ENCODE measurements at places on chromosomes 12 and 14.

- no peak for DNase-seq
Measured at GRCh38 chr12:70692681-70693288, 55.6 kb upstream of the PTPRB start.

GRCh38 chr12:115325858-115326257 lies 641.9 kb upstream of the TBX3 start:
- no peak for DNase-seq

DNA sequence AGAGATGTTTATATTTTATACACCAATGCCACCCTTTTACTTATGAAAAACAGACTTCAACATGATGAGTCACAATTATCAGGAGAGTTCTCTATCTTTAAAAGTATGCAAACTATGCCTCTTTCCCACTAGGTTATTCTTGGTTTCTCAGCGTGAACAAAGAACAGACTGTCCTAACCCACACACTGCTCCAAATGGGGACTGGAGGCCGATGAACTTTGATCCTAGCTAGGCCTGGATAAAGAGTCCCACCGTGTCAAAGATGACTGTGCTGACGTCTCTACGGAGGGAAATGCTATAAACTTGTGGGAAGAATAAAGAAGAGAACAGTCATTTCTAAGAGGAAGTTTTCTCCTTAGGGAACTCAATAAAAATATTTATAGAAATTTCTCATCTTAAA lies 160.1 kb downstream of the EPS8 start:
- DNase-seq: no peak

DNA sequence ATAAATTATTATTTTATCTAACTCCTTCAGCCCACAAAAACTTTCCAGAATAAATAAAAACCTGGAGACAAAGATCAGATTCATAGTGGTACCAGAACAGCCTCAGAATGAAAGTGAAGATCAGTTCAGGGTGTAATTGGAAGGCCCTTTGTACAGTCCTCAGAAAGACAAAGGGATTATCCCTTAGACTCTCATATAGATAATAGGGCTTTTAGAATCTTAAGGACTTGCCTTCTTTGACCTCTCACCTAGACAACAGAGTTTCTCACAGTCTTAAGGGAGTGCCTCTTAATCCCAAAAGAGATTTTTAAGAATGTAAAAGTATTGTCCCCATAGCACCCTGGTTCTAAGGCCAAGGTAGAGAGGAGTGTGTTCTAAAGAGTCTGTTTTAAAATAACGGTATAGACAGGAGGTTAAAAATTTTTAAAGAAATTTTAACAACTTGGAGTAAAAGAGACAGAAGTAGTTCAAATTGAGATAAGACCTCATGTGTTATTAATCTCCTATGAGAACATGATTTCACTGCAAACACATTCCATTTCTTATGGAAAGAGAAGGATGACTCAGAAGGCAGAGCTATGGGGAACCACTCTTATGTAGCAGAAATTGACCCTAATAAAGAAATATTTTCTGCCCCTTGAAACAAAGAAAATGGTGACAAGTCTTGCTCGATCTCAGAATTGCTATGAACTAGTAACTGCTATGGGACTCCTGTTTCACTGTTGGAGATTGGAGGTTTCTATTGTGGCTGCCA lies 24.2 kb upstream of the NOVA1 start:
- DNase-seq: no peak

DNA sequence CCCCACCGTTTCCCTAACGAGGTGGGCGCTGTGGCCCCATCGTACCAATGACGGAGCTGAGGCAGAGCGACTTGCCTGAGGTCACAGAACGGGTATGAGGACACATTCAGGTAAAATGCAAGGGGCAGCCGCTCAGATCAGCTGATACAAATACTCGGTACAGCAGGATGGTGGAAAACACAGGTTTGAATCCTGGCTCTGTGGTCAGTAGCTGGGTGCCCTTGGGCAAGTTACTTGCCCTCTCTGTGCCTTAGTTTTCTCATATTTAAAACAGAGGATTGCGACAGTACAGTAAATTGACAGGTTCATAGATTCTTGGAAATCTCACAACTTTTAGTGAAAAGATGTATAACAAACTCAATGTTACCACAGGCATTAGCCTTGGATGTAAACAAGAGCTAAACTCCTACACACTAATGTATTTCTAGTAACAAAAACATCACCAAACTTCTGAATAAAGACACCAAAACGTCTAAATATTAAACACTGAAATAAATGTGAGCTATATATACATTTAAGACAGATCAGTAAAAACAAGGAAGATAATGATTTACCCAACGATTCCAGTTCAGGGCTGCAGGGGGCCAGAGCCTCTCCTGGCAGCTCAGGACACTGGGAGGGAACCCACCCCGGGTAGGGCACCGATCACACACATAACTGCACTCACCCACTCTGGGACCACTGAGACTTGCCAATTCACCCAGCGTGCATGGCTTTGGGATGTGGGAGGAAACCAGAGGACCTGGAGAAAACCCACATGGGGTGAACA lies 128.4 kb downstream of the RBM19 start:
- no peak for DNase-seq

DNA sequence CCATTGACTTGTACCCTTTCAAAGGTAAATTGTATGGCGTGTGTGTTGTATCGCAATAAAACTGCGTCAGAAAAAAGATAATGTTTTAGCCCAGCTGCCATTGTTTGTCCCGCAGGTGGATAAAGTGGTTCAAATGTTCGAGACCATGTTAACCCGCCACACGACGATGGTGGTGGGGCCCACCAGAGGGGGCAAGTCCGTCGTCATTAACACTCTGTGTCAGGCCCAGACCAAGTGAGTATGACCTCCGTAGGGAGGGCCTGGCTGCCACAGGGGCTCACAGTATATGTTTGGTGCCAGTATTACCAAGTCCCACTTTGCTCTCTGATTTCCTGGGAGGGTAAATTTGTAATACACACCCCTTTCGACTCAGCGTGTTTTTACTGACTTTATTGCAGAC lies 96.9 kb downstream of the DNAH10 start:
- no peak for DNase-seq

DNA sequence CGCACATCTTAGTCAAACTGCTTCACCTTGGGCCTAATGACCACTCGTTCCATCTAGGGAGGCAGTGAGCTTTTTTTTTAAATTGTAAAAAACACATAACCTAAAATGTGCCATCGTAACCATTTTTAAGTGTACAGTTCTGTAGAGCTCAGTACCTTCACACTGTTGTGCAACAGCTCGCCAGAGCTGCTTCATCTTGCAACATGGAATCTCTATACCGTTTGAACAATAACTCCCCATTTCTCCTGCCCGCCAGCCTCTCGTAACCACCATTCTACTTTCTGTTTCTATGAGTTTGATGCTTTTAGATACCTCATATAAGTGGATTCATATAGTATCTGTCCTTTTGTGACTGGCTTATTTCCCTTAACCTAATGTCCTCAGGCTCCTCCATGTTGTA lies 196.2 kb downstream of the CHST11 start:
- no peak for DNase-seq

- no peak for DNase-seq
Measured at GRCh38 chr12:29429999-29430715, 49.2 kb upstream of the ERGIC2 start.

DNA sequence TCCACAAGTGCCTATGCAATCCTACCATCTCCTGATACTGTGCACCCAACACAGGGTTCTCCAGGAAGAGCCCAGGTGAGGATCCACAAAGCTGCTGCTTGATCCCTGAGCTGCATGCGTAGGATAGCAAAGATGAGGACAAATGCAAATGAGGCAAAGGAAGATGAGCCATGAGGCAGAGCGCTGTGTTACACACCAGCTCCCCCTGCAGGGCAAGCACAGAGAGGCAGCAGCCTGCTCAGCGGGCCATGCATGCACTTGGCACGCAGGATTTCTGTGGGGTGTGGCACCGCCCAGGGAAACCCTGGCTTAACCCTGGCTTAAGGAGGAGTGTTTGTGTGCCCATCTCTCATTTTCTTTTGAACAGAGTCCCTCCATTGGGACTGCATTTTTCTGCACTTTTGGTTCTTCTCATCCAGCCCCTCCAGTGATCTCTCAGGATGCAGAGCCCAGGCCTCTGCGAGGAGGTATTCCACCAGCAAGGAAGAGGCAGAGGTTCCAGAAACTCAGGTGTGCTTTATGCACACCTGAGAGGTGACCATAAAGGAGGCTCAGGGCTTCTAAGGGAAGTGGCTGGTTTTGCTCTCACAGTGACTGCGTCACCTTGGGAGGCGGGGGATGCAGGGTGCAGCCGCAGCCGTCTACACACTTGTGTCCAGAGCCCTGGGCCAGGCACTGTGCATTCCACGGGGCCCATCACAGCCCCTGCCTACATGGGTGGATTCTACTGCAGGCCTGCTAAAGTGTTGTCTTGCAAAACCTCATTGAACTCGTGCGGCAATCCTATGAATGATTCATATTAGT lies 973.3 kb upstream of the TMEM132C start:
- peak; percentile 42 for DNase-seq

DNA sequence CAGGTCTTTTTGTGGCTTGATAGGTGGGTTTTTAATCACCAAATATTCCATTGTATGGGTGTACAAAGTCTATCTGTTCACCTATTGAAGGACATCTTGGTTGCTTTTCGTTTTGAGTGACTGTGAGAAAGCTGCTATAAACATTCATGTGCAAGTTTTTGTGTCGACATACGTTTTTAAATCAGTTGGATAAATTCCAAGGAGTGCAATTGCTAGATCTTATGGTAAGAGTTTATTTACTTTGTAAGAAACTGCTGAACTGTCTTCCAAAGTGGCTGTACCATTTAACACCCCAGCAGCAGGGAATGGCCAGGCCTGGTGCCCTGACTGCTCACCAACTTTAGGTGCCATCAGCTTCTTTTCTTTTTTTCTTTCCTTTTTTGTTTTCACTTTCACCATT lies 45.5 kb upstream of the C14orf180 start:
- no peak for DNase-seq

GRCh38 chr12:122527478-122527944 lies 462 bp downstream of the KNTC1 start:
- no peak for DNase-seq

GRCh38 chr14:45135156-45135555 lies 574 bp upstream of the FANCM start:
- DNase-seq: no peak

GRCh38 chr12:52045794-52046199 lies 5.4 kb upstream of the NR4A1 start:
- DNase-seq: no peak

- DNase-seq: no peak
Measured at GRCh38 chr12:96329545-96329944, 70.7 kb downstream of the CDK17 start.

DNA sequence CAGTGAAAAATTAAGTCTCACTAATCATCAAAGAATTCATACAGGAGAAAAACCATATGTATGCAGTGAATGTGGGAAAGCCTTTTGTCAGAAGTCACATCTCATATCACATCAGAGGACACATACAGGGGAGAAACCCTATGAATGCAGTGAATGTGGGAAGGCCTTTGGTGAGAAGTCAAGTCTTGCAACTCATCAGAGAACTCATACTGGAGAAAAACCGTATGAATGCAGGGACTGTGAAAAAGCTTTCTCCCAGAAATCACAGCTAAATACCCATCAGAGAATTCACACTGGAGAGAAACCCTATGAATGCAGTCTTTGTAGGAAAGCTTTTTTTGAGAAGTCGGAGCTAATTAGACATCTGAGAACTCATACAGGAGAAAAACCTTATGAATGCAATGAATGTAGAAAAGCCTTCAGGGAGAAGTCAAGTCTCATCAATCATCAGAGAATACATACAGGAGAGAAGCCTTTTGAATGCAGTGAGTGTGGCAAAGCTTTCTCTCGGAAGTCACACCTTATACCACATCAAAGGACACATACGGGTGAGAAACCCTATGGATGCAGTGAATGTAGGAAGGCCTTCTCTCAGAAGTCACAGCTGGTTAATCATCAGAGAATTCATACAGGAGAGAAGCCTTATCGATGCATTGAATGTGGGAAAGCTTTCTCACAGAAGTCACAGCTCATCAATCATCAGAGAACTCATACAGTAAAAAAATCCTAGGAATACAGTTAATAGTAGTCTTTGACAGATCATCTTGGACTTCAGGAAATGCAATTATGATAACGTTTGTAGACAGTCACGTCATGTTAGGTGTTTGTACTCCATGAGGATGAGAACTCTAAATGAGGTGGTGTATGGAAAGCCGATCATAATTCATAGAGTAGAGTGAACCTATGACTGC lies 21.1 kb downstream of the ZNF84 start:
- DNase-seq: peak; percentile 37

- DNase-seq: no peak
Measured at GRCh38 chr14:92352158-92352985, 29.4 kb downstream of the SLC24A4 start.

DNA sequence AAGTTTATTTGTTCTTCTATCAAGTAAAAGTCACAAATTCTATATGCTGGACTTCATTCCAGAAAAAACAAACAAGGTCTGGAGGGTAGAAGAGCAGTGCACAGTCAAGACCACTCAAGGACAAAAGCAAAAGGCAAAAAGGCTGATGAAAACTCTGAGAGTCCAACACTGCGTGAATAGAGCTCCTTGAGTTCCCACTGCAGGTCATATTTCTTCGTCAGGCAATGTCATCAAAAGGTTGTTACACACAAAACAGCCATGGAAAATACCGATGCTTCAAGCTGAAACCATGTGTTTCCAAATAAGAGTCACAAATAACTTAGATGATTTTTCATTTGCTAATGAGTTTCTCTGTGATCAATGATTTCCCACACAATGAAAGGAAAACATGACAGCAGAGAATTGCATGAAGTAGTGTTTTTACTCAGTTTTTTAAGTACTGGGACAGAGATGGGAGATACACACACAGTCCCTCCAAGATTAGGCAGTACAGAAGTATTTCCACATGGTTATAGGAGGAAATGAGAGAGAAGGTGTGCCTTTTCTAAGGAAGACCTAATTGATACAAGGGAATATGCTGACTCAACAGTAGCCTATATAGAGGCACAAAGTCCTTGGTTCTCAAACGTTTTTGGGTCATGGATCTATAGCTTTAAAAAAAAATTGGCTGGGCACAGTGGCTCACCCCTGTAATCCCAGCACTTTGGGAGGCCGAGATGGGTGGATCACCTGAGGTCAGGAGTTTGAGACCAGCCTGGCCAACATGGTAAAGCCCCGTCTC lies 177.7 kb downstream of the MED13L start:
- DNase-seq: no peak

GRCh38 chr14:59541731-59542130 lies 34.9 kb downstream of the CCDC175 start:
- DNase-seq: no peak

GRCh38 chr14:47257013-47257412 lies 418.4 kb downstream of the MDGA2 start:
- DNase-seq: peak; percentile 54

- no peak for DNase-seq
Measured at GRCh38 chr12:123242116-123242904, 9.1 kb downstream of the MTRFR start.

DNA sequence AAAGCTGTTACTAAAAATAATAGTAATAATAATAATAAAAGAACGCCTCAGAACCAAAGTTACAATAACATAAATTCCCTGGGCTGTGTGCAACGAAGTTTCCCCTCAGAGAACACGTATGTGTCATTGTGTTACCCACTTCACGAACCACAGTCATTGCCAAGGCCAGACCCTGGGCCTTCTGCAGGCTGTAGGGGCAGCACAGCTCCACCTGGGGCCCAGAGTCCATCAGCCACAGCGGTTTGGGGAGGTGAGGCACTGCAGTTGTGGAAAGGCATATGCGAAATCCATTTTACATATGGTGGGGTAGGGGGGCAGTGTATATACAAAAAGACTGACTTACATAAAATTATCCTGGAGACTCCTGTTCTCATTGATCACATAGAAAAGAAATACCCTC lies 56.1 kb downstream of the ESR2 start:
- no peak for DNase-seq

Measured in SK-N-DZ (cell line).